ENCODE measurements at places on chromosomes 6 and 20. TPM values are rescaled to one million over a fixed set of nuclear protein-coding genes. Genes with fewer than 3 reads are reported as not detected.

- no peak for DNase-seq
Observed at GRCh38 chr6:15447546-15448267, 201.8 kb downstream of the JARID2 start.

DNA sequence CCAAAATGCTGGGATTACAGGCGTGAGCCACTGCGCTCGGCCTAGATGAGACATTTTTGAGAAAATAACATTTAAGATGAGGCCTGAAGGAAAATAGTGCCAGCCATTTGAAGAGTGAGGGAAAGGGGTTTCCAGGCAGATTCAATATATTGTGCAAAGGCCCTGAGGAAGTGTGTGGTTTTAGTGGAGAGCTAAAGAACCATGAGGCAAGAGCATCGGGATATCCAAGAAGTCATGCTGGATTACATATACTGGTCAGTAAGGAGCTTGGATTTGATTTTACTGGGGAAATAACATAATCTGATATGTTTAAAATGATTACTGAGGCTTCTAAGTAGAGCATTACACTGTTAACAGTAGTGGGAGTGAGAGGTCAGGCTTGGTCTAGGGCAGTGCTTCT, 47.0 kb downstream of the CARMIL1 start:
- DNase-seq: no peak

DNA sequence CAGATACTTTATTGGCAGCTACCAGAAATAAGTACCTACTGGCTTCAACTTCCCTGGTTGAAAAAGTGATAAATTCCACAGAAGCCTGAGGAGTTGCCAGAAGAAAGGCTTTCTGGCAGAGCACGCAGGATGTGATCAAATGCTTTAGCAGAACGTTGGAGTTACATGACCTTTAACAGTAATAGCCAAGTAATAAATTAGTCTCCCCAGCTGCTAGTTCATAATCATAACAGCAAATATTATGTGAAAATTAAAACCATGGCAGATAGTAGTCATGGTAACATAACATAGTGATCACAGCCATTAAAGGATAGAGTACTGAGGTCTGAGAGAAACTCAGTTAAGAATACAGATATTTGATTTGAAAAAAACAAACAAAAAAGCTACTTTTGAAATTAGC, 567.7 kb downstream of the ADGRB3 start:
- DNase-seq: no peak

Gene SFT2D1
- polyA plus RNA-seq: 75.3 TPM

- DNase-seq: no peak
Observed at GRCh38 chr20:35314816-35315631, 22.8 kb upstream of the FAM83C start.

- no peak for DNase-seq
Observed at GRCh38 chr20:47857187-47857568, 71.9 kb upstream of the SULF2 start.

GRCh38 chr6:160249671-160250070, 8.9 kb downstream of the SLC22A2 start:
- DNase-seq: no peak

Gene C6orf141
- polyA plus RNA-seq: 2.0 TPM

Gene GGTLC1
- polyA plus RNA-seq: not detected

GRCh38 chr20:23515250-23515939, 24.5 kb downstream of the CST8 start:
- DNase-seq: no peak

DNA sequence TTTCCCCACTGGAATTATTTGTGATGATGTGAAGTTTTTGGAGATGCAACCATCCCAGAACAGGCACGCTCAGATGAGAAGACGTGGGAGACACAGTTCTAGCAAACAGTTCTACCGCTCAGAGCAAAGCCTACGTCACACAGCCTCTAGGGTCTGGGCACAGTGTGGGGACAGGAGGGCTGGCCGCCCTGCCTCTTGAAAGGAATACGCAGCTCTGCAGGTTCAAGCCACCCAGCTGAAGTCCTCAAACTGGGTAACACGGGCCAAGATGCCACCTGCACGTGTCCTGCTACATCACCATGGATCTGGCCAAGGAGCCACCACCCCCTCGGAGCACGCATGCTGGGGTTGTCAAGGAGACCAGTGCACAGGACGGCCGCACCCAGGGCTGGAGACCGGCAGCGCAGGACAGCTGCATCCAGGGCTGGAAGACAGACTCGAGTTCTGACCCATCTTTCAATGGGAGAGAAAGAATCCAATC, 75.0 kb downstream of the NOL4L start:
- DNase-seq: no peak

DNA sequence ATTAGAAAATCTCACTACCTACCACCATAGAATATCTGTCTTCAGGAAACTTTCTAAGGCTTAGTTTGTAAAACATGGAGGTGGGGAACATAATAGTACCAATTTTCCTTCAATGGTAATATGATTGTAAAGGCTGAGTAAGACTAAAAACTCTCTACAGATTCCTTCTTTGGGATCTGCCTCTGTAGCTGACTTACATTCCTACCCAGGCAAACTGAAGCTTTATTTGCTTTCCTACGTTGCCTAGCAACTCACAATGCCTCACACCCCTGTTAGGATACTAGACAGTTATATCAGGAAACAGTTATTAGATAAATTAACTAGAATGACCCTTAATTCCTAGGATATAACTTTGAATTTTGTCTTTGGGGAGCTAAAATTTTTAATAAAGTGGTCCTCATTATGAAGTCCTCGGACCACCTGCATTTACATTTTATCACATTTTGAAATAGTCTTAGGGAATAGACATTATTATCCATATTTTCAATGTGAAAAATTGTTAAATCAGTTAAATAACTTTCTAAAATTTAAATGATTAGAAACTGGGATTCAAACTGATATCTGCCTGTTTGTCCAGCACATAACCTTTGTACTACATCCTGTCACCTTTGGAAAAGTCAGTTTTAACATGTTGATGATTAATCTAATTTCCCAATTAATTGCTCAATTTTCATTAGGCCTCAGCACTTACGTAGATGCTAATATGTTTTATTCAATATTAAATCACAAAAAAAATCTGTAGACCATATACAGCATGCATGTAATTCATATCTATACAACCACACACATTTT, 591.4 kb downstream of the RNF144B start:
- peak; percentile 48 for DNase-seq

Gene TFAP2C
- 1.1 TPM for polyA plus RNA-seq

GRCh38 chr6:107823047-107823557, 1.0 kb downstream of the SCML4 start:
- no peak for DNase-seq

DNA sequence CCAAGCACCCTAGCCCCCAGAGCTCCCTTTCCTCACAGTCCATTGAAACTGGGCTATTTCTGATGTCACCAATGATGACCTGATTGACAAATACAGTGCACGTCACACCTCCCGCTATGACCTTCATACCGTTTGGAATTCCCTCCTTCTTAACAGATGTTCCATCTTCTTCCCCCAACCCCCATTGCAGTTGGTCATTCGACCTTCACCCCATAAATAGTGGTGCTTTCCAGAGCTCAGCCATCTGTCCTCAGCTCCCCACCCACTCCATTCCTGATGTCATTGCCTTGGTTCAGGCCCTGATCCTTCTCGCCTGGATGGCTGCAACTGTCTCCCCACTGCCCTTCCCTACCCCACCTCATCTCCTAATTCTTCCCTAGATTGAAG, 198.5 kb downstream of the SOD2 start:
- DNase-seq: no peak

- DNase-seq: no peak
Observed at GRCh38 chr6:72740135-72740534, 118.3 kb downstream of the KCNQ5 start.

GRCh38 chr20:38604873-38605303, 3.3 kb downstream of the ARHGAP40 start:
- no peak for DNase-seq

GRCh38 chr6:56259234-56260077, 12.1 kb upstream of the COL21A1 start:
- no peak for DNase-seq

GRCh38 chr20:8271727-8272126, 139.7 kb downstream of the PLCB1 start:
- no peak for DNase-seq

GRCh38 chr6:140548366-140548765, 1173.9 kb upstream of the CITED2 start:
- DNase-seq: no peak

Gene C6orf132
- polyA plus RNA-seq: 4.4 TPM

GRCh38 chr6:128256095-128256494, 264.3 kb downstream of the PTPRK start:
- no peak for DNase-seq

DNA sequence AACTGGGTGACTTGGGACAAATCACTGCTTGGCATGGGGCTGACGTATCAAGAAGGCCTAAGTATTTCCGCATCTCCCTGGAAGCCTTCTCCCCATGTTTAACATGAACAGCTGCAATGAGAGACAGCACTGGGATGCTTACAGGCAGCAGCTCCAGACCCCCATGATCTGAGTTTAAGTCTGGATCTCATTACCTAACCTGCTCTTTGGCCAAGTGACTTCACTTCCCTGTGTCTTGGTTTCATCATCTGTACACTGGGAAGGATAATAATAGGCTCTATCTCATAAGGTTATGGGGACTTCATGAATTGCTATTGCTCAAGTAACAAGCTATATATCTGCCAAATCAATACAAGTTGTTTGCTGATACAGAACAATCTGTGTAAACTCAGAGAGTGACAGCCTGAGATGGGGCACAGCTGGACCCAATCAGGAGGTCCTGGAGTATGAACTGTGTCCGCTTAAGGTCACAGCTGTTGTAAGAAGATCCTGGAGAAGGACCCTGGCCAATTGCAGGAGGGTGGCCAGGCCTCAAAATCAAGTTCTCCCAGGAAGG, 56.0 kb downstream of the TGM2 start:
- no peak for DNase-seq

Gene GCNT2
- 15.3 TPM for polyA plus RNA-seq

- no peak for DNase-seq
Observed at GRCh38 chr20:22453244-22454080, 130.9 kb downstream of the FOXA2 start.

DNA sequence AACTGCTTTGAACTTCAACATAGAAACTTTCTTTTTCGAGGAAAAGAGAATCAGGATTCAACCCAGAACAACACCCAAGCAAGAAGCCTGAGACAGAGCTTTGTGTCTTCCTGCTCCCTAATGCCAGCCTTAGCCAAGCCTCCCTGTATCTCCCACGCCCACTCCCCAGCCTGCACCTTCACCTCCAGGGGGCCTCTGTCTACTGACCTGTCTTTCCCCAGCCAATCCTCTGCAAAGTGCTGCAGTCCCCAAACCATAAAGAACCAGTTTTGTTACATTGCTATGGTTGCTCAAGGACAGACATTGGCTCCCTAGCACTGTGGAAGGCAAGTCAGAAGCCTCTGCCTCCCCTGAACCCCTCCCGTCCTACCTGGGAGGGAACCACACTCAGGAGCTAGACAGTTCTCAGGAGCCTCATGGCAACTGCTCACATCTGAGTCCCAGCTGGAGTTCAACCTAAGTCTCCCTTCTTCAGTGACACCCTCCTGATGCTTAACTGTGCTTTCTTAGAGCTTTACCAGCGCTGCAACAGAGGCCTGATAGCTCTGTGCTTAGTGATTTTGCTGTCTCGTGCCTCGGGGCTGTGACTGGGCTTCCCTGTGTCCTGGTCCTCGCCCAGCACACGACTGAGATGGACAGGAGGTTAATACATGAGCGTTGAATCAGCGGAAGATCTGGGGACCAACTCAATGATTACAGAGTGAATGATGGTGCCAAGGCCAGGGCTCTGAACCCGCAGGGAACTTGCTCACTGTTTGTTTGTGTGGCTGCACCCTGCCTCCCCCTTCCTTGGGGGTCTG, 101.5 kb upstream of the DUSP22 start:
- DNase-seq: no peak

DNA sequence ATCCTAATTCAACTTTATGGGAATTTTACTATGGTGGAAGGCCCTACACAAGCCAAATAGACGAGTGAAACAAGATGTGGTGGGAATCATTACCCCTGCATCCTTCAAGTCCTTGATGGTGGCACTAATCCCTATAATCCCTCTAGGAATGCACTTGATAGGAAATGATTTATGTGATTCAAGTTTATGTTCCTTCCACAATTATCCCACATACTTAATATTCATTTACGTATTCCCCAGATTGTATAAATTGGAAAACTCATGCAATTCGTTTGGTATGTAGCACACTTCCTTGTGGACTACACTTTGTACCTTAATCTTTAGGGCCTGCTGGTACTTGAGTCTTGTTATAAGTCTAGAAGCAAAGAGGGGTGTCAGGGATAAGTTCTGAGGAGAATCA, 40.8 kb downstream of the PKIB start:
- DNase-seq: no peak

DNA sequence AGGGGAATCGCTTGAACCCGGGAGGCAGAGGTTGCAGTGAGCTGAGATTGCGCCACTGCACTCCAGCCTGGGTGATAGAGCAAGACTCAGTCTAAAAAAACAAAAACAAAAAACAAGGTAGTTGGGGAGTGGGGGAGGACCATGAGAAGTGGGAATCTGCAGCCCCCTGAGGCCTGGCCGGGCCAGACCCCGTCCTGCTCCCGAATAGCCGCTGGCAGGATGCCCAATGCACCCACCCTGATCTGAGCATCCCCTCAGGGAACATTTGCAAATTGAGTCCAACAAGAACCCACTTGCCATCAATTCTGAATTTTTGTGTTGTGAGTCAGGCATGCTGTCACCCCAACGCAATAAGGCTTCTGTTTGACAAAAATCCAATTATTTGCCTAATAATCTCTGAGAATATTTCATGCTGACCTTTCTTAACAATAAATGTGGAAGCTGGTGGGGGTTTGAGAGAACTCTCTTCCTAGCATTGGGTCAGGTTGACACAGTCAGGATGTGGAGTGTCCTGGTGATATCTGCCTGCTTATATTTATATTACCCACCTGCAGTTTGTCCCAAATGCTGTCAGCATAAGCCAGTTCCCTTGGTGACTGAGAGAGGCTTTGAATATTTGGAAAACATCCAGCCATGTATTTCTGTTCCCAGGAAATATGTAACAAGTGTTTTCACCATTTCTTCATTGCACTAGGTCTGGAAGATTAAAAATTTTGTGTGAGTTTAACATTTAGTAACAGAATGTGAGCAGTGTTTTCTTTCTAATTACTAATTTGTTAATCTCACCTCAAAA, 28.4 kb upstream of the FRMD1 start:
- DNase-seq: no peak

DNA sequence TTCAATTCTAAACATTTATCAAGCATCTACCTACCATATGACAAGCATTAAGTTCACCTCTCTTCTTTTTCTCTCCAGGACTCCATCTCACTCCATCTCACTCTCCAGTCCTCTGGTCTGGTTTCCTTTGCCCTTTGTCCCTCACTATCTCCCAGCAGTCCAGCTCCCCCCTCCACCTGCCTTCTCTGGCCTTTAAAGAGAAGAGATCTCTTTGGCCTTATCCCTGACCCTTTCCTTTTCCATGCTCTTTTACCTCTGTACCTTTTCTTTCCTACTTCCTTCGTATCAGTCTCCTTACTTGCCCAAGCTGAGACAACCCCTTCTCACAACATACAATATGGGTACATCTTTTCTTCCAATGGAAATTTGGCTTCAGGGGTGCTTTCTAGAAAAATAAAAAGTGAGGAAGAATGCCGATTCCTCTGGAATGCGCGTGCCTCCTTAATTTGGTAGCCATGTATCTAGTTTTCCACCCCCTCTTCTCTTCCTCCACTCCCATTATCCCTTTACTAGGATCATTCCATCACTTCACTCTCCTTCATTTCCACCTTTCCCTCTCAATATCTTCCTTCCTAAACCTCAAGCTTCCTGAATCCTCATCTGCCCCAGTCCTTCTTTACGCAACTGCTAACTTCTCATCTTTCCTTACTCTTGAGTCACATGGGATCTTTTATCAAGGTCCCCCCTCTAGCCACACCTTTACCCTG, 745 bp upstream of the AGPAT1 start:
- DNase-seq: no peak

GRCh38 chr20:22374678-22375590, 209.4 kb downstream of the FOXA2 start:
- no peak for DNase-seq

All from left kidney (tissue), 8 donors.